ENCODE measurements at places on chromosomes 1 and 21.

DNA sequence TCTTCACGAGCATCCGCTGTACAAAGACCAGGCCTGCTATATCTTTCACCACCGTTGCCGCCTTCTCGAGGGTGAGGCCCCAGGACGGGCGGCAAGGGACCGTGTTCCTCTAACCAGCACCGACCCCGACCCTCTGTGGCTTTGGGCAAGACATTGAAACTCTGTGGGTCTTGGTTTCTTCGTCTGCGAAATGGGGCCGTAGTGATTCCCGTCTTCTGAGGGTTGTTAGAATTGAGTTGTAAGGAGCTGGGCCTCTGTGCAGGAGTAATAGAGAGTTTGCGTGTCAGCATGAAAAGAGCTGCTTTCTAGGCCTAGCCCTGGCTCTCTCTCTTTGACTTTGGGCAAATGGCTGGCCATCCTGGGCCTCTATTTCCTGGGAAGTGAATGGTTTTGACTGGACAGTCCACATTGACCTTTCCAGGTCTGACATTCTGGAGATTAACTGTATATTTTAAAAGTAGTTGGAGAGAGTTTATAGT is 591 bp downstream of the MRPL37 start:
- DNase-seq = no peak

DNA sequence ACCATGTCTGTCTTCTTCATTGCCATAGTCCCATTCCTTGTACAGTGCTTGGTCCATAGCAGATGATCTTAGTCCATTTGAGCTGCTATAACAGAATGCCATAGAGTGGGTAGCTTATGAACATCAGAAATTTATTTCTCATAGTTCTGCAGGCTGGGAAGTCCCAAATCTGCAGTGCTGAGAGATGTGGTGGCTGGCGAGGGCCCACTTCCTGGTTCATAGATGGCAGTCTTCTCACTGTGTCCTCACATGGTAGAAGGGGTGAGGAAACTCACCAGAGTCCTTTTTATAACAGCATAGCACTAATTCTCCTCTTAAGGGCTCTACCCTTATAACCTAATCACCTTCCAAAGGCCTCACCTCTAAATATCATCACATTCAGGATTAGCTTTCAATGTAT is 23.1 kb upstream of the RAP1A start:
- peak; percentile 37 for DNase-seq

GRCh38 chr1:50271968-50272578 is 151.2 kb downstream of the DMRTA2 start:
- DNase-seq = no peak

DNA sequence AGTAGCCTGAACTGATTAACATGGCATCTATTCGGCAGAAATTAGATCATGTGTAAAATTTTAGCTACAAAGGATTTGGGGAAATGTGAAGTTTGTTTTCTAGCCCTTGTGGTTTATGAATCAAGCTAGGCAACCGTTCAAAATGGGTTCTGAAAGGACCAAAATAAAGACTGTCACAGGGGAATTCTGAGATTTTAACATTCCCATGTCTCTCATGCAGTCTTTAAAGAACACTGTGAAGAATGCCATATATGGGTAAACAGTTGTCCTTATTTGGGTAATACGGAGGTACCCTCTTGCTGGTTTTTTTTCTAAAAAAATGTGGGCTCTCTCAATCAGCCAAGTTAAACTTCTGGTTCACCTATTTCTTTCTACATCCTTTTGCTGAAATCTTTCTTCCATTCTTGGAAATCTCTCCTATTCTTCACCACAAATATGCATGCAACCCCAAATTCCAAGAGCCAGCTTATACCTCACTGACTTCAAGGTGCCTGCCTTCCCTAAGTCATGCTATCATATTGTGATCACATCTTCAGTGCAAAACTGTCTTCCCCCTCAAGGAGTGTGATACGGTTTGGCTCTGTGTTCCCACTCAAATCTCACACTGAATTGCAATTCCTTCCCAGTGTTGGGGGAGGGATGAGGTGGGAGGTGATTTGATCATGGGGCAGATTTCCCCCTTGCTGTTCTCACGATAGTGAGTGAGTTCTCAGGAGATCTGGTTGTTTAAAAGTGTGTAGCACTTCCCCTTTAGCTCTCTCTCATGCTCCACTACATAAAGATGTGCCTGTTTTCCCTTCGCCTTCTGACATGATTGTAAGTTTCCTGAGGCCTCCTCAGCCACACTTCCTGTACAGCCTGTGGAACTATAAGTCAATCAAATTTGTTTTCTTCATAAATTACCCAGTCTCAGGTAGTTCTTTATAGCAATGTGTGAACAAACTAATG is 308.7 kb downstream of the TTLL7 start:
- DNase-seq = no peak

DNA sequence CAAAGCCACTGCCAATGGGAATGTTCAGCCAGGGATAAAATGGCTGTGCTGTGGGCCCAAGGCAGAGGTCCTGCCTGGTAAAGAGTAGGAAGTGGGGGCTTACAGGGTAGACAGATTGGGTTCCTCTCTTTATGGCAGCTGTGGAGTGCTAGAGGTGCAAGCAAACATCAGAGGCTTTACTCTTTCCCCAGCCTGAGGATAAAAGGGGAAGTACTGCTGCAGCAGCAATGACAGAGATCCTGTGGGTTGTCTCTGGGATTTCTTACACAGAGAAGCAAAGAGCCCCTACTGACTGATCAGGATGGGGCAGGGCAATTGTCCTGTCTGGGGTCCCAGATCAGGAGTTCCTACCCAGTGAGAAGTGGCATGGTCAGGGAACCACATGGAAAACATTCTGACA is 54.2 kb downstream of the DRAM2 start:
- no peak for DNase-seq

DNA sequence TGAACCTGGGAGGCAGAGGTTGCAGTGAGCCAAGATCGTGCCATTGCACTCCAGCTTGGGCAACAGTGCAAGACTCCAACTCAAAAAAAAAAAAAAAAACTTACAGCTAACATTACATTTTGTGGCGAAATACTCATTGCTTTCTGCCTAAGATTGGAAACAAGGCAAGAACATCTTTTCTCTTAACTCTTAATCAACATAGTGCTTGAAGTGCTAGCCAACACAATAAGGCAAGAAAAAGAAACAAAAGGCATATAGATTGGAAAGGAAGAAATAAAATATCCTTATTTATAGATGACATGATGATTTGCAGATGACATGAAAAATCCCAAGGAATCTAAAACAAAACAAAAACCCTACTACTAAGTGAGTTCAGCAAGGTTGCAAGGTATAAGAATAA is 24.6 kb upstream of the GJA9 start:
- DNase-seq = no peak

- no peak for DNase-seq
Observed at GRCh38 chr1:206903687-206904086, 6.4 kb downstream of the IL24 start.

All from stimulated activated naive CD4-positive, alpha-beta T cell (primary cell).